ENCODE measurements at places on chromosomes 5 and 9. TPM values are rescaled to one million over a fixed set of nuclear protein-coding genes. Genes with fewer than 3 reads are reported as not detected.

ZNF354B gene
- total RNA-seq = 9.0 TPM

AK3 gene
- 65.9 TPM for total RNA-seq

HAVCR2 gene
- total RNA-seq = 4.5 TPM

IFNA13 gene
- total RNA-seq = not detected

NEUROG1 gene
- not detected for total RNA-seq

CBY3 gene
- total RNA-seq = not detected

- no peak for DNase-seq
These were observed 97.0 kb downstream of the MEF2C start for GRCh38 chr5:88785746-88786565.

DNA sequence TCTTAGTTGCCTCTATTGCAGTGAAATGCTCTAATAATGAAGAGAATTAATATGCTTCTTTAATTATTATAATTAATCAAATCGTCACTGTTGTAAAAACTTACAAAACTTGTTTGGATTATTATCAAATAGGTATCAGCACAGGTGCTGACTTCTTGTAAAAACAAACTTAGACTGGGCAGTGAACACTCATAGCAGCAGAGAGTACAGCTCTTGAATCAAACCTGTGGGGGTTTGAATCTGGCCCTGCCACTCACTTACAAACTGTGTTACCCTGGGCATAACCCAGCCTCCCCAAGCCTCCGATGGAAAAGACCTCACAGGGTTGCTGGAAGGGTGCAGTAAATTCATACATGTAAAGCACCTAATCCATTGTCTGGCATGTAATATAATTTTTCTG lies 35.1 kb downstream of the MAP3K1 start:
- no peak for DNase-seq

GRCh38 chr9:83367326-83367725 lies 170.9 kb downstream of the FRMD3 start:
- DNase-seq = no peak

DNA sequence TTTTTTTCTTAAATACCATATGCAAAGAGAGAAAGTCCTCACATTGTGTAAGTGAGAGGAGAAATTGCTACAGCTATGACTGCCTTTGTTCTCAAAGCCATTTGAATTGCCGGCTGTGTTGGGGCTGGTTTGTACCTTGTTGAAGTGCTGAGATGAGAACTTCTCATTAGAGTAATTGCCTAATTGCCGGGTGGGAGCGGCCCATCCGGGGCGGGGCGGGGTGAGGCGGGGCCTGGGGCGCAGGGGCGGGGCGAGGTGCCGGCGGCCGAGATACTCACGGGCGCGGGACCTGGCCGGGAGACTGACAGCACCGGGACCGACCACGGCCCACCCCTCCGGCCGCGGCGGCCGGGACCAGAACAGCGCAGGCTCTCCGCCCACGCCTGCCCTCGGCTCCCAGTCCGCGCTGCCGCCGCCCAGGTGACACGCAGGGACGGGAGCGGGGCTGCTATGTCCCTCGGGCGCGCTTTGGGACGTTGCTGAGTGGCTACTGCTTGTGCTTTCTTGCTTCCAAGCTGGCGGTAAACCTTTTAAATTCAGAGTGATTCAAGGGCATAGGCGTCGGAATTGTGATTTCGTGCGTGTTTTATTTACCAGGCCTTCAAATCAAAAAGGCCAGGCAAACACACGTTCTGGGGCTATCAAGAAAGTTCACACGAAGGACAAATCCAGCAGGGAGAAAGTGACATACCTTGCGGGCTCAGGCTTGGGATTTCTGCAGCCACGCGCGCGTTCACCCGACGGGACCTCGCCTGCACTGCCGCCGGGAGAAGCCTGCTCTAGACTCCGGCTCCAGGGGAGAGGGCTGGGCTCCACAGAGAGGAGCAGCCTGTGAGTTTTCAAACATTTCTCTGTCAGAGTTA lies 269.1 kb downstream of the FANCC start:
- no peak for DNase-seq

- DNase-seq = no peak
These were observed 494.8 kb downstream of the MAT2B start for GRCh38 chr5:164000241-164000640.

DNA sequence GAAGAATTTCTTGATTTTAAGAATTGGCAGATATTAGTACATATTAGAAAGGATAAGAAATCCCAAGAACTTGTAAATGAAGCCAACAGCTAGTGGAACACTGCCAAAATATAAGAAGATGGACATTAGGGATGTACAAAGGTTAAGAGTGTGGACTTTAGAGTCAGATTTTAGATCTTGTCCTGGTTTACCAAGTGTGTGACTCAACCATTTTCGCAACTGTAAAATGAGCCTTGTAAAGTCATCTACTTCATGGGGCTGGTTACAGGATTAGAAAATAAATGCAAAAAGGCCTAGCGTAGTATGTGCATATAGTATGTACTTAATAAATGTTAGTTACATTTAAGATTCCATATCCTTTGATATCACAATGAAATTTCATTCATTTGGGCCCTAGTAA lies 260.0 kb downstream of the RAB3C start:
- DNase-seq = no peak

DNA sequence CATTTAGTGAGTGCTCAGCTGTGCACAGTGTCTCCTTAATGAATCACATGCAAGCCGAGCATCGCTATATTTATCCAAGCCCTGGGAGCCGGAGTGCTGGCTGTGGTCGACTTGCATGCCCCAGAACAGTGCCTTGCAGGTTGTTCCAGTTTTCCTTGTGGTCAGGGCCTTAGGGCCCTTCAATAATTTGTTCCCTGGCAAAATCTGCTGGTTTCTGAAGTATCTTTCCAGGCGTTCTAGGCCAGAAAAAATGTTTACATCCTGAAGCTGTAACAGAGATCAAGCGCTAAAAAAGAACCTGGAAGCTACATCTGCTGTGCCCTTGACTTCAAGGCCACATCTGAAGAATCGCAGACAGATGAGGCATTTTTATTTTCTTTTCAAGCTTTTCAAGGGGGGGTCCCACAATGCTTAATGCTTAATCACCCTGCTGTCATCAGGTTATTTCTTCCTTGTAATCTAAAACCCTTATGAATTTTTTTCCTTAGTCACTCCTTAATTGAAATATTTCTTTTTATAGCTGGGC lies 105.8 kb downstream of the DOCK2 start:
- no peak for DNase-seq

Data from esophagus squamous epithelium (tissue), 5 donors.